Osteocyte (in vitro differentiated cells): ENCODE measurements at places on chromosomes 1 and 21. TPM values are rescaled to one million over a fixed set of nuclear protein-coding genes. Genes with fewer than 3 reads are reported as not detected.

The ZFP69B gene
- 6.7 TPM in 2 replicates for total RNA-seq

GRCh38 chr1:110207831-110208230 lies 2.3 kb upstream of the KCNC4 start:
- peak; percentile 89 for DNase-seq
- H3K27me3 ChIP-seq: peaks cover 16% of the 10 kb centered on the region
- peaks cover 23% of the 10 kb centered on the region for H3K4me1 ChIP-seq
- no peak overlapping the region for H3K4me3 ChIP-seq

GRCh38 chr21:17598437-17598836 lies 14.3 kb downstream of the BTG3 start:
- H3K4me1 ChIP-seq: peaks cover 9% of the 10 kb centered on the region
- no peak overlapping the region for H3K4me3 ChIP-seq
- peaks cover 57% of the 10 kb centered on the region for H3K36me3 ChIP-seq

- no peak overlapping the region for H3K27ac ChIP-seq
- H3K4me3 ChIP-seq: peak overlapping the region; percentile 45
- H3K27me3 ChIP-seq: peaks cover 42% of the 10 kb centered on the region
- H3K36me3 ChIP-seq: no peaks in the 10 kb centered on the region
- H3K4me1 ChIP-seq: peaks cover 11% of the 10 kb centered on the region
These were observed 407 bp downstream of the WNT4 start for GRCh38 chr1:22142315-22143064.
